Activated CD4-positive, alpha-beta T cell treated with anti-CD3 and anti-CD28 coated beads, Interleukin-2, amount 50 U/mL, for 1 hour (primary cell): ENCODE measurements at places on chromosomes 2 and 18.

DNA sequence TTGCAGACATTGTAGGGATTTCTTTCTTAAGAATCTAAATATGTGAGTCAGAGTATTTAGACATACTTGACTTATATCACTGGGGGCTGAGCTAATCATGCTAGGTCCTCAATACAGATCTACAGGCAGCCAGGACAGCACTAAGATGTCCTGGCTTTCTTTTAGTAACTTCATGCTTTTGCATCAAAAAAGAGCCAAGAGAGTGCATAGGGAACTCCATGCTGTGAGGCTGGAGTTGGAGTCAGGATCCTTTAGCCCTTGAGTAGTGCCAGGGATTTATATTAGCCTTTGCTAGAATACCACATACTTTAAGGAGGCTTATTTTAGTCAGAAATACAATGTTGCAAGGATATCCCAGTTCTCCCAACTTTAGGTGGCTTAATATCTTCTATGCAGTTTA is 289.7 kb downstream of the CCDC85A start:
- DNase-seq: no peak

- no peak for DNase-seq
Observed at GRCh38 chr18:62506495-62507143, 16.2 kb upstream of the ZCCHC2 start.

- no peak for DNase-seq
Observed at GRCh38 chr18:9850309-9850708, 35.5 kb upstream of the TXNDC2 start.

DNA sequence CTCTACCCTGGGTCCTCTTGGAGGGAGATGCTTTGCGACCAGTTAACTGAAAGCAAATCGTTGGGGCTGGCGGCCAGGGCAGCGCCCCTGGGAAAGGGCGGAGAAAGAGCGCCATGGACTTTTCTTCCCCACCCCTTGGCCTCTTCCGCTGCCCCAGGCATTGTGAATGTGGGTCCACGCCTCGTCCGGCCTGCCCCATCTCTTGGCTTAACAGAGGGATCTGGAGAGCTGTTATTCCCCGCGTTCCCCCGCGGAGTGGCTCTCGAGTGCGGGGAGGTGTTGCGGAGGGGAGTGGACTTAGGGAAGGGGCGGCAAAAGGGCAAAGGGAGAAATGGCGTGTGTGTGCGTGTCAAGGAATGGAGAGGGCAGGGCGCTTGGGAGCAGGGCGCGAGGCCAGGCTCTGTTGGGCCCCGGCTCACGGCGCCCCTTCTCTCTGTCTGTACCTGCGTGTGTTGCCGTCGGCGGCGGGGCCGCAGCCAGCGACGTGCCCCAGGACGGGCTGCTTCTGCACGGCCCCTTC is 6.6 kb downstream of the EMX1 start:
- no peak for DNase-seq

GRCh38 chr2:160110674-160111239 is 48.3 kb upstream of the PLA2R1 start:
- no peak for DNase-seq

- DNase-seq: no peak
Observed at GRCh38 chr18:53739700-53740099, 484.8 kb downstream of the MBD2 start.

- no peak for DNase-seq
Observed at GRCh38 chr2:25960920-25961319, 21.4 kb downstream of the KIF3C start.

GRCh38 chr2:40097691-40098385 is 318.8 kb upstream of the THUMPD2 start:
- DNase-seq: no peak

GRCh38 chr2:6957031-6957714 is 40.0 kb downstream of the RNF144A start:
- DNase-seq: no peak

GRCh38 chr2:72023678-72024390 is 123.8 kb downstream of the CYP26B1 start:
- no peak for DNase-seq

GRCh38 chr18:6616981-6617380 is 112.5 kb upstream of the ARHGAP28 start:
- no peak for DNase-seq

DNA sequence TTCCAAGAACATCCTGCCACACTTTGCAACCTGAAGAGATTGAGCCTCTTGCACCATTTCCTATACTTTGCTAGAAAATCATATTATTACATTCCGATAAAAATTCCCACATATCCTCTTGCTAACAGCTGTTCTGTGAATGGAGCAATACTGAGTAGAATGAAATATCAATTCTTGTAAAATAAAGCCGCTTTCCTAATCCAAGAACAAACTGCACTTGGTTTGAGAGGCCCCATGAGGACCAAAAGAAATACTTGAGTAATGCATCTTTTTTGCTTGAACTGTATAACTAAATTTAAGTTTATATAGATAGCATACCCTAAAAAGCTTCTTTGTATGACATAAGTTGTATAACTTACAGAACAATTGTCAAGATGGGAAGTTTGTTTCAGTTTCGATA is 632.4 kb upstream of the SLC8A1 start:
- DNase-seq: no peak

DNA sequence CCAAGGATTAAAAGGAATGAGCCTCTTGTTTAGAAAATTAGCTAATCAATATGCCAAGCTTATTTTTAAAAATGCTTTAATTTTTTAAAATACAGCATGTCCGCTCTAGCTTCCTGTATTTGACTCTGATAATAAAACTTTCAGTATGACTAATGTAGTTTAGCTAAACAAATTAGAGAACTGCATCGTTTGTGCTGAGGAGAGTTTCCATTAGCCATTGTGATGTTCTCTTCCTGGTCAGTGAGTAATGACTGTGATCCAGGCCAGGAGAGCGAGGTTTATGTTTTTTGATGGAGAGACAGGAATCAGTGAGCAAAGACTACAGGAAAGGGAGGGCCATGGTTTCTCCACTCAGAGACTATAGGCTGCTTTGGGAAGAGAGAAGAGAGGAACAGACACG is 237.2 kb upstream of the ETAA1 start:
- DNase-seq: no peak

DNA sequence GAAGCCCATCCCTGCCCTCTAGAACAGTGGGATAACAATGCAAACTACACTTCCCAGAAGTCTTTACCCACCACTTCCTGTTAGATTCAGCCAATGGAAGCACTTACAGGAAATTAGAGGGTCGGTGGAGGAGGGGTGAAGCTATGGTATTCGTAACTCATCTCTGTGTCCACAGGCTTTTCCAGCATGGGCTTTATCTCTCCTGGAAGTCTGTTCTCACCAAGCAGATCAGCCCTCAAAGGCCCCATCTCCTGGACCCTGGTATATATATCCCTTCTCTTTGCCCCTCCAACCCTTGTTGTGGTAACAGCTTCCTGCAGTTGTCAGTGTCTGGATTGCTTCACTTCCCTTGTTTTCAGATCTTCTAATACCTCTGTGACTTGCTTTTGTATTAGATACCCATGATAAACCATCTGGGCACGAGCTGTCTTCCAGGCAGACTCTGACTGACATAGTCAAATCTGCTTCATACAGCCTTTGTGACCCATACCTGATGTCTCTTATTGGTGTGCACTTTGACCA is 475.0 kb upstream of the POU3F3 start:
- DNase-seq: no peak

DNA sequence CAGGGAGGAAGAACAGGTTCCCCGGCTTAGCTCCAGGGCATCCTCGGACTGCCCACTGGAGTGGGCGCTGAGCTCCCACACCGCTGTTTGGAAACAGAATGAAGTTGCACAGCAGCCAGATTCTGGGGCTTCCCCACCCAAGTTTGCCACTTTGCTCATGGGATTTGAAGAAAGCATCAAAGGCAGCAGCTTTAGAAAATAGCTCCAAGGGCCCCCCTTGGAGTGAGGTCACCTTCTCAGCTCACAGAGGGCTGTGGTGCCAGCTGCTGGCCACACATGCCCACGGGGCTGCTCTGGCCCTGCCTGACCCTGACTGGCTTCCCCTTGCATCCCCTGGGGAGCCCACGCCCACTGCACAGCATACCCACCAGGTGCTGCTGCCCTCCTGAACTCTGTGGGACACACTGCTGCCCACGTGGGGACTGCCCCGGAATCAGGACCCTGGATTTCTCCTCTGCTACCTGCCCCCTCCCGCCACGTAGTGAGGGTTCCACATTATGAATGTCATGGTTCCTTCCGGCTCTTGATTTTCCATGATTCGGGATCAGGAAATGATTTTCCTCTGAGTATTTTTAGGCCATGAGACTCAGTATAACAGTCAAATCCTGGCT is 70.3 kb downstream of the TGOLN2 start:
- DNase-seq: no peak

DNA sequence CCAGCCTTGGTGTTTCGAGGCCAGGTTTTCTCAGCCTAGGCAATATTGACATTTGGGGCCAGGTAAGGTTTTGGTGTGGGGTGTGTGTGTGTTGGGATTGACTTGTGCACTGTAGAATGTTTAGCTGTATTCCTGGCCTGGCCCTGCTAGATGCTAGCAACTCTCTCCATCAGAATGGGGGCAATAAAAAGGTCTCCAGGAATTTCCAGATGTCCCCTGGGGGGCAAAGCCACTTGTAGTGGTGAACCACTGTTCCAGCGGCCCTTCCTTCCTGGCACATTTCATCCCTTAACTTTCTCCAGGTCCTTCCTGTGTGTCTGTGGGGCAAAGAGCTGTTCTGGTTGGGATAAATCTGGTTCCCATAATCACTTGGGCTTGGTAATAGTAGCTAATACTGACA is 12.0 kb downstream of the LIPG start:
- DNase-seq: no peak

DNA sequence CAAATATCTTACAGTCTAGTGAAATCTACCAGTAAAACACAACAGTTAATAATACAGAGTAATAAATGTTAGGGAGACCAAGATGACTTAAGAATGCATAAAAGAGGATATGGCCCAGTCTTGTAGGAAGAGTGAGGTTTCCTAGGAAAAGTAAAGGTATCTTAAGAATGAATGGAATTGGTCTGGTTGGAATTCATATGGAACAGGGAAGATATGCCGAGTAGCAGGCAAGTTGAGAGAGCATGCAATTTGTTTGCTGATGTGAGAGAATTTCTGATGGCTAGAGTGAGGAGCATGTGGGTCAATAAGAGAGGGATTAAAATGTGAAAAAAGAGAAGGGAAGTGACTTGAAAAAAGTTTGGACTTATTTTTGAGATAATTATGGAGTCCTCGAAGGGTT is 512.9 kb upstream of the ZEB2 start:
- no peak for DNase-seq

DNA sequence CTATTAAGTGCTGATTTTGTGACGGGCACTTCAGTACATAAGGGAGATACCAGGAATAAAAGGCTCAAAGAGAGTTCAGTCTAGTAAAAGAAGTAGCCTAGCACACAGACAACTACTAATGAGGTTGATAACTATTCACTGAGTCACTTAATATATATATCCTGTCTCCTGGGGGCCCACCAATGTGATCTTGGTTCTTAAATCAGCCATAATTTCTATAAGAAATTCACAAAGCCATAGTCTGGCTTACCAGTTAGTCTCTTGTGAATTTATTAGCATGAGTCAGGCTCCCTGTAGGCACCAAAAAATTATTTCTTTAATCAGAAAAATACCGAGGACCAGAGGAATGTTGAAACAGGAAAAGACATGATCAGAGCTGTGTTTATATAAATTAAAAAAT is 10.4 kb downstream of the KCNE4 start:
- no peak for DNase-seq

GRCh38 chr2:171958475-171958874 is 36.2 kb downstream of the HAT1 start:
- no peak for DNase-seq

- DNase-seq: no peak
Observed at GRCh38 chr18:73784853-73785252, 362.8 kb downstream of the FBXO15 start.

DNA sequence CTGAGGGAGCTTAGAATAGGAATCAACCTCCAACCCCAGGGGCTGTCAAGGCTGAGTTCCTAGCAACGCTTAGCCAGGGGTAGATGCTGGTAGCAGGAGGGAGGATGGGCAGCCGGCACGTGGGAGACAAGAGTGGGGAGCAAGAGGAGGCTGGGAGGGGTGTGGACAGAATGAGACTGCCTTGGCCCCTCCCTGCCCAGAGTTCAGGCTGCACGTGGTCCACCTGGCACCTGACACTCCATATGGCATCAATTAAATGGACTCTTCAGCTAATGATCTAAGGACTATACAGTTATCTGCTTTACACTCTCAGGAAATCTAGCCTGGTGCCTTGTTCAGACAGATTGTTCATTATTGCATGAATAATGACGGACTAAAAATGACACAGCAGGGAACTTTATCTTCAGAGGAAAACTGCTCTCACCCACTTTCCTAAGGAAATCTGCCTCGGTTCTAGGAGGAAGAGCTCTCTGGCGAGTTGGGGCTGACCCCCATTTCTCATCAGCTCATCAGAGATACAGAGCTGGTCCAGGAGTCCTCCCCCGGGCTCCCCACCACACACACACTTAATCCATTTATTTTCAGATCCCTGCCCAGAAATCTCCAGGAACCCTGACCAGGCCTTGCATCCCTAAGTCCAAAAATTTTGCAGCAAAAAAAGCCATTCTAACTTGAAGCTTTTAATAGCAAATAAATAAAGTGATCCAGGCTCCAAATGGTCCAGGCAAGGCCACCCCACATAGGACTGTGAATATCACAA is 102.1 kb upstream of the CDC42EP3 start:
- DNase-seq: no peak

DNA sequence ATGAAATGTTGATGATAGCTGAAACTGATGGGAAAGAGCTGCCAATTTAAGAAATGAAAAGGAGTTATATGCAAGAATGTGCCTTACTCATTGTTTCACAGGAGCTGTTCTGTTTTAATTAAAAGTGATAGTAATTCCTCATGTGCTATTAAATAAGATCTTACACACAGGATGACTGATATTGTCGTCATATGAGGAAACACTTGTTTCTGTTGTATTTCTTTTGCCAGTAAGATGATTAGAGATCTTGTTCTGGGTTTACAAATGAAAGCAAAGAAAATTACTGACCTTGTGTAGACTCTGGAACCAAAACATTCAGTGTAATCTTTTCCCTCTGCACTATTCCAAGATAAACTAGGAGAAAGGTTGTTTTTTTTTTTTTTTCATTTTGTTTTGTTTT is 123.6 kb downstream of the MAP3K20 start:
- DNase-seq: no peak

GRCh38 chr2:126901459-126901858 is 2.8 kb downstream of the TEX51 start:
- no peak for DNase-seq

DNA sequence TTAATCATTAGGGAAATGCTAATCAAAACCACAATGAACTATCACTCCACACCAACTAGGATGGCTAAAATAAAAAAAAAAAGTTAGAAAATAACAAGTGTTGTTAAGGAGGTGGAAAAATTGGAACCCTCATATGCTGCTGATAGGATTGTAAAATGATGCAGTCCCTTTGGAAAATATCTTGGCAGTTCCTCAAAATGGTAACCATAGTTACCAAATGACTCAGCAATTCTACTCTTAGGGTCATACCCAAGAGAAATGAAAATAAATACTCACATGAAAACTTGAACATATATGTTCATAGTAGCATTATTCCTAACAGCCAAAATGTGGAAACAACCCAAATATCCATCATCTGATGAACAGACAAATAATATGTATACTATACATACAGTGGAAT is 15.7 kb upstream of the ACVR2A start:
- DNase-seq: no peak

- DNase-seq: no peak
Observed at GRCh38 chr2:19686439-19686838, 215.3 kb downstream of the TTC32 start.

- DNase-seq: no peak
Observed at GRCh38 chr2:100230754-100231153, 88.4 kb upstream of the AFF3 start.
